Stimulated activated naive CD8-positive, alpha-beta T cell treated with anti-CD3 and anti-CD28 coated beads, Interleukin-15, Interleukin-2, amounts not matched to agents 100 U/mL and 50 U/mL, for 24 hours (primary cell): ENCODE measurements at places on chromosomes 2 and 18.
A peak's percentile ranks its signal among the peaks of the same experiment; 100 is the strongest.

DNA sequence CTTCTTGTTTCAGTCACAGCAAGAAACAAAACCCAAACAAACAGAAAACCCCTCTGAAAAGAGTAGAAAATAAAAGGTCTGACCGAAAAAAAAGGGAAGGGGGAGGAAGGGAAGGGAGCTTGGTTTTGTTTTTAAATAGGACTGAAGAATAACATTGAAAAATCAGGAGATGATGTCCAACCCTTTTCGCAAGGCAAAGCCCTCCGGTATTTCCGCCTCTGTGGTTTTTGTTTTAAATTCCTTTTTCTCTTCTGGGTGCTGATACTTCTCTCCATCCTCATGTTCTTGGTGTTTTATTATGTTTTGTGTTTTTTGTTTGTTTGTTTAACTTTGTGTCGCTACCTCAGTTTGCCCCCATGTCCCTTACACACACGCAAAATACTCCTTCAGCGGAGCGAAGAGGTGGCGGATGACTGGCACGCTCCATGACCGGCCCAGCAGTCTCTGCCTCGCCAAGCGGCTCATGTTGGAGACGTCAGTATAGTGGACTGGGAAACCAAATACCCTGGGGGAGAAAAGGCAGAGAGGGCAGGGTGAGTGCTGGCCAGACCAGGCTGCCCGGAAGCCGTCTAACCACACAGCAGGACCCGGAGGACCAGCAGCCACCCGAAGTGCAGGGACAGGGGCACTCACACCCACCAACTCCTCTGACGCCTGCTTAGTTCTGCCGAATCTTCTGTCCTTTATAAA is 65.7 kb upstream of the POMC start:
- DNase-seq: no peak

GRCh38 chr2:127558911-127559310 is 23.4 kb downstream of the MYO7B start:
- no peak for DNase-seq

DNA sequence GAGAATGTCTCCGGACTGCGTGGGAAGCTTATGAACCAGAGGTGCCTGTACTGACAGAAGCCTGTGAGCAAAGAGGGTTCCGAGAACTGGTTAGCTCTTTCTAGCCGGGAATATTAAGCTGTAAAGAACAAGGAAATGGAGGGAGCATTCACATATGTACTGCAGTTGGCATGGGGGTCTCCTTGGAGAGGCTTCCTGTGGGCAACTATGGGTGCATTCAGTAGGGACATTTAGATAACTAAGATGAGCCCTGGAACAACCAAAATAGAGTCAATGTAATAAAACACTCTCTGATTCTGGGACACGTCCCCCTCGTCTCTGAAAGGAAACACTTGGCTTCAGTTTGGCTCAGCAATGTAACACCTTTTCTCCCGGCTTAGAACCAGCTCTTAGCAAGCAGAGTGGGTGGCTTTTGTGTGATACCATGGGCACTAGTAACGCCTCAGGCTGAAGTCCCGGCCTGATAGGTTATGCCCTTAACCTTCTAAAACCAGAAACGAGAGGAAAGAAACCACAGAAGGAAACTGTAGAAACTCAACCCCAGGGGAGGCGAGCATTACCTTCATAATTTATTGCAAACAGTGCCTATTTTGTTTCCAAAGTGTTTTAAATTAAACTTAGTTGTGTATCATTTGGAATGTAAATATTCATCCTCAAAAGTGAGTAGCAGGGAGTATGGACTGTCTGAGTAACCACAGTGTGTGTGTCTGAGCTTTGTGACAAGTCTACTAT is 48.8 kb upstream of the LPIN2 start:
- DNase-seq: peak; percentile 66

DNA sequence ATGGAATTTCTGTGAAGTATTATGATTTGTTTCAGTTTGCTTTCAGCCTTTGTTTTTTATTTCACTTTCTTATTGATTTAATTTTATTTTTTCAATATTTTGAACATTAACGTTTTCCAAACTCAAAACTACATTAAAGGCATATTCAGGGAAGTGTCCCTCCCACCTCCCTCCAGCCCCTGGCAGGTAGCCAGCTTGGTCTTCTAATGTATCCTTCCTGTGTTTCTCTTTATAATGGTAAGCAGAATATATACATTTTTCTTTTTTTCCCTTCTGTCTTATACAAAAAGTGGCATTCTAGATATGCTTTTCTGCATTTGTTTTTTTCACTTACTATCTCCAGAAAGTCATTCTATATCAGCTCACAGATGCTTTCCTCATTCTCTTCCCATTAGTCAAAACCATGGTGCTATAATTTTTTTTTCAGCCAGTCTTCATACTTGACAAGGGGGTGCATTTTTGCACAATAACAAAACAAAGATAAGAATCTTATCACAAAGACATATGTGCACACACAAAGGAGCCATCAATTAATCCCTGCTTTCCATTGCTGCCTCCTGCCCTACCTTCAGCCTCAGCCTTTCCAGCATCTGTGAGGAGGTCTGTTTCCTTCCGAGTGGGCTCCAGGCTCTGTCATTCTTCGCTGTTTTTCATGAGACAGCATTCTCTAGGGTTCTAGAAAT is 33.7 kb upstream of the TMEM177 start:
- DNase-seq: no peak

- DNase-seq: no peak
These were observed 88.6 kb downstream of the AAK1 start for GRCh38 chr2:69554981-69555380.

DNA sequence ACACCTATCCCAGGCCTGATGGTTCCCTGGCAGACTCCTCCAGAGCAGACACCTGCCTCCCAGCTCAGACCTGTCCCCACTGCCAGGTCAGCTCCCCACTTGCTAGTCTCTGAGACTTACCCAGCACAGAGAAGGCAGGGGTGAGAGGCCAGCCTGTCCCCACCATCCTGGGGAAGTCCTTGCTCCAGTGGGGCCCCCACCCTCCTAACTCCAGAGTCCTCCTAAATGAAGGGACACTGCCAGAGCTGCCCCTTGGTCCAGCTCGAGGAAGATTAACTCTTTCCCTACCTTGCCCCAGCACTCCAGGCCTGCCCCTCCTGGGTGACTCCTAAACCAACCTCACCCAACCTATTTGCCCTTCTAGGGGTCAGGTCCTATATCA is 30.4 kb upstream of the TNS1 start:
- no peak for DNase-seq

- DNase-seq: no peak
These were observed 21.3 kb upstream of the FAM117B start for GRCh38 chr2:202613479-202613878.

- DNase-seq: no peak
These were observed 12.5 kb downstream of the GAREM2 start for GRCh38 chr2:26185304-26185928.

DNA sequence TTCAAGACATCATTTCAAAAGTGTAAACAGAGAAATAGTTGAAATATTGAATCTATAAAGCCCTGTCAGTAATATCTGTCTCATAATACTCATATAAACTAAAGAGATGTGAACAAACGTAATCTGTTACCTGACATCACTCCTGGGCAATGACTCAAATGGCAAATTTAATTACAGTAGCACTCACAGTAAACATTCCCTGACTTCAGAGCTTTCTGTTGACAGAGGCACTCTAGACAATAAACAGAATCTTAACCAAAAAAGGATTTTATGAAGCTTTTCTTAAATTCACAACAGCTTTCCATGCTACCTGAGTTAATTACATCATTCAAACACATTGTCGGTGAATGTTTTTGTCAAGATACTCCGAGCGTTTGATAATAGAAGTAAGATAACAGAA is 128.1 kb upstream of the PDE1A start:
- DNase-seq: no peak

GRCh38 chr2:214014551-214015220 is 396.2 kb upstream of the VWC2L start:
- no peak for DNase-seq

- DNase-seq: no peak
These were observed 23.2 kb downstream of the RRM2 start for GRCh38 chr2:10145519-10146357.

GRCh38 chr2:106012591-106013347 is 181.3 kb downstream of the UXS1 start:
- DNase-seq: no peak

DNA sequence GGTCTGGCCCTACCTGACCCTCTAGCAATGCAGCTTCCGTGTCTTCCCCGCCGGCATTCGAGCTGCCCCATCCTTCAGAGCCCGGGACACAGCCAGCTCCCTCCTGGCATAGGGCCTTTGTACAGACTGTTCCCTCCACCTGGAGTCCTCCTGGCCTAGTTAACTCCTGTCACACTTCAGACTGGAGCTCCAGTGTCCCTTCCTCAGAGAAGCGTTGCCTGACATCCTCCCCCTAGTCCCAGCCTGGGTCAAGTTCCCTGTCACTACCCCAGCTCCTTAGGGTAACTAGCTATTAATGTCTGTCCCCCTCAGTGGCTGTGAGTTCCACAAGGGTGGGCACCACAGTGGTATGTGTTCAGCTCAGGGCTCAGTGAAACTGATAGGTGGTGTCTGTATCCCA is 45.5 kb upstream of the LOXHD1 start:
- DNase-seq: no peak

GRCh38 chr2:112915300-112916144 is 4.6 kb downstream of the IL37 start:
- DNase-seq: peak; percentile 21

- DNase-seq: peak; percentile 13
These were observed 492 bp downstream of the KIF5C start for GRCh38 chr2:148875387-148876051.

- no peak for DNase-seq
These were observed 20.1 kb upstream of the ID2 start for GRCh38 chr2:8661736-8662135.

DNA sequence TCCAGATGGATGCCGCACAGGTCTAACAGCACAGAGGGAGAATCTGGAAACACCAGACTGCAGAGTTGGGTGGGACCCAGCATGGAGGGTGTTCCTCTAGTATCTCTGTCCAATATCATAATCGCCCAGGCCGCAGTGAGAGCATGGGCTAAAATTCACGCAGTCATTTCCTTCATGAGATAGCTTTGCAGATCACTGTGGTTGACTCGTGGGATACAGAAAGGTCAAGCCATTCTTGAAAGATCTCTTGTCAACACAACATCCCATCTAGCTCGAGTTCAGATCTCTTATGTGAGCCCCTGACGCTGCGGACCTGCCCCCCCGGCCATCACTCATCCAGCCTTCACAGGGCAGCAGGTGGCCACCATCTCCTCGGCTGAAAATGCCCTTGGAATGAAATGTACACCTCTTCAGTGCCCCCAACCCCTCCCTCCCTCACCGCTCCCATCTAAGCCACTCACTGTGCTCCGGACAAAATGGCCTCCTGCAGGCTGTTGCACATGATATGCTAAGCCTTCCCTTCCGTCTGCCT is 45.9 kb downstream of the FOSL2 start:
- no peak for DNase-seq

DNA sequence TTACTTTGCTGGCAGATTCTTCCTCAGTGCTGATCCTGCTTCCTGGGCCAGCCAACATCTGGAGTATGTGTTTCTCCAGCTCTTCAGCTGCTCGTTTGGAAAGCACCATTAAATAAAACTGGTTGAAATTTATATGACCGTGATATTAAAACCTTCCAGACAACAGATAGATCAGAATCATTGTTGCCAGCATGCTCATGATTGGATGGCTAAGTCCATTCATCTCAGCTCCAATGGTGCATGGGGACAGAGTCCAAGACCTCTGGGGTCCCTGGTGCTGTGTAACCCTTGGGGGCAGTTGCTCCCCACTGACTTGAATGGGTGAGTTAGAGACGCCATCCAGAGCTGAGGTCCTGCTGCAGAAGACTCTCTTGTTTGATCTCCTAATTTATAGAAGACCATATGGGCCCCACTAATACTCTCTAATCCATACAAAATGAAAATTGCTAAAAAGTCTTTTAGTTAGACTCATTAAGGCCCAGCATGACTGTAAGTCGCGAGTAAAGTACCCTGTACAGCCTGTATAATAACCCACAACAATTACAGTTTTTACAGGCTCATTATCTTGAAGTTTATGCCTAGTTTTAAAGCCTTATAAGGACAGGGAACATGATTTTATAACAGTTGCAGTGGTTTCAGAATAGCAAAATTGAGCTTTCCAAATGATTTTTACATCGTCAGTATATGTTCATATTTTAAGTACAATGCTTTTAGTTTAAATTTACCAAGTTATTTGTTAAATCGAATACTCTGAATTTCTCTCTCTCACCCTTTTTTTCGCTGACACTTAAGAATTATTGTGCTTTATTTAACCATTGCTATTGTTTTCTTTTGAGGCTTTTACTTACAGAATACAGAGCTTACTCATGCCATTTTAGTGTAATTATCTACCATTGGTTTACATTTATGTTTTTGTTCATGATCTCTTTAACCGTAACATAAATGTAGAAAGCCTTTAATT is 60.0 kb downstream of the CABLES1 start:
- no peak for DNase-seq

DNA sequence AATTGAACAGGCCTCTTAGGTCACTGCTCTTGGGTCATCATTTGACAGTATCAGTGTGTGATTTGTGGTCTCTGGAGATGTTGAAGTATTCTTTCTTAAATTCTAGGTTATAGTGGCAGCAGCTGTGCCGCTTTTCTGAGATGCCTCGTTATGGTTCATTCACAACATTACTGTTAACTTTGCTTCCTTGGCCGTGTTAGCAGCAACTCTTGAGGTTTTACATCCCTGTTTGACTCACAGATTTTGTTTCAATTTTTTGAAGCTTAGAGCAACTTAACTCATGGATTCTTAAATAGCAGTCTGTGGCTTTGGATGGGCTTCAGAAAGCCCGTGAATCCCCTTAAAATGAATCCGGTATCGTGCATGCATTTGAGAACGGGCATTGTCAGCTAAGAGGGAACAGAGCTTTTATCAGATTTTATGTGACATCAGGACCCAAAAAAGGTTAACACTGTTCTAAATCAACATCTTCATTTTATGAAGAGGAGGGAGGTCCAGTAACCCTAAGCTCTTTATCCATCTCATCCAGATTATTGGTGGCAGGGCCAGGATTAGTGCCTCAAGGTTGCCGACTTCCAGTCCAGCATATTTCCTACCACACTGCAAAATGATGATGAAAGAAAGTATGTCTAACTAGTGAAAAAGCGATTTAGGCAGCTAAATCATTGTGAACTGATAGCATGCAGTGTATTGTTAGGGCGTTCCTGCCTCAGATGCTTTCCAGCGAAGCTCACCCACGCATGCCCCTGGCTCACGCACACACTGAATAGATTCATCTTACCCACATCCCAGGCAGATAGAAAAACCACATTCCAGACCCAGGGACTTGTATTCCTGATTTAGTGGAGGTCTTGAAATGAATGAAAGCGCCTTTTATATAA is 5.1 kb downstream of the TRIB2 start:
- no peak for DNase-seq

- no peak for DNase-seq
These were observed 663 bp downstream of the C2orf49 start for GRCh38 chr2:105338020-105338385.
